ENCODE measurements at places on chromosomes 6 and 20.

DNA sequence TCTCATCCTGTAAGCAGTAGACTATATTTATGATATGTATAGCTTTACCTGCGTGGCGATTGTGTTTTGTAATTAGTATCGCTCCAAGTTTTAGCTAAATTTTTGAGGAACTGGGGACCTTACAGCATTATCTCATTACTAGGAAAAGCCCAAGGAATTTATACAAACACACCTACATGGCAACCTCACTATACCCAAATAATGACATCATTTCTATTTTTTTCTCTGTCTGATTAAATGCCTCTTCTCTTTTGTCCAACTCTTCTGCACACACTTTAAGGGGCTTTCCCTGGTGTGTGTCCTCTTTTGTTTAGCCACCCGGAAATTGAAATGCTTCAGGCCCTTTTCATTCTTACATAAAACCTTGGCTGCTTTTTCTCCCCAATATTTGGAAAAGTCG lies 82.9 kb upstream of the EXOC2 start:
- DNase-seq, result no peak

- no peak for DNase-seq
Observed at GRCh38 chr20:46709459-46710152, at the start of gene SLC2A10. Gene SLC2A10 (plus strand): TSS chr20:46709649. CDS start chr20:46709737, 88 bp downstream.

DNA sequence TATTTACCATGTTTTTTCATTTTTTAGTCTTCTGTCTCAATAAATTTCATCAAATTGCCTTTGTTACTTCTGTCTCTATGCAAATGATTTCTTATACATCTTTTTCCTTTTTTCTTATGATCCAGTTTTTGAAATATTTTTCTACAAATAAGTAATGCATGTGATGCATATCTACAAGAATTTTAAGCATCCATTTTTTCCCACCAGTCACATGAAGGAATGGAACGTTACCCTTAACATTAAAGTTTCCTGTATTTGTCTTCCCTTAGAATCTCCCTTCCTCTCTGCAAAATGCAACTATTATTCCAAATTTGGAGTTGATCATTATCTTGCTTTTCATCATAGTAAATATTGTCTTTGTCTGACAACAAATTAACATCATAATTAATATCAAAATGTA lies 35.5 kb downstream of the PSMB9 start:
- no peak for DNase-seq

GRCh38 chr6:100467129-100468015 lies 2.7 kb upstream of the SIM1 start:
- no peak for DNase-seq

GRCh38 chr20:51326201-51326819 lies 216.2 kb downstream of the NFATC2 start:
- DNase-seq, result peak; percentile 4

GRCh38 chr6:156698239-156699016 lies 78.8 kb upstream of the ARID1B start:
- no peak for DNase-seq

DNA sequence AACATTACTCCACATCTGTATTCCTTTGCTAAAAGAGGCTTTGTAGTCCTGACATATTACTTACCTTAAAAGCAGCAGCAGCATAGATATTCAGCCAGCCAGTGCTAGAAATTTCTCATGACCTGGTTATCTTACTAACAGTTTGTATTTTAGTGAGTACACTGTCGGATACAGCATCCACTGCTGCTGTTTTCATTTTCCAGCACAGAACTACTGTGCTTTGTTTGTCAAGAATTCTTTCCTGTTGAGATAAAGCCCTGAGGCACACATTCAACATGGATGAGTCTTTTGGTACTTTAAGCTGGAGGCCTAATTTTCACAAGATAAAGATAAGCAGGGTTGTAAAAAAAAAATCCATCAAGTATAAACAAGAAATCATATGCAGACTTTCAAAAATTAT lies 311.2 kb upstream of the OPRM1 start:
- no peak for DNase-seq

DNA sequence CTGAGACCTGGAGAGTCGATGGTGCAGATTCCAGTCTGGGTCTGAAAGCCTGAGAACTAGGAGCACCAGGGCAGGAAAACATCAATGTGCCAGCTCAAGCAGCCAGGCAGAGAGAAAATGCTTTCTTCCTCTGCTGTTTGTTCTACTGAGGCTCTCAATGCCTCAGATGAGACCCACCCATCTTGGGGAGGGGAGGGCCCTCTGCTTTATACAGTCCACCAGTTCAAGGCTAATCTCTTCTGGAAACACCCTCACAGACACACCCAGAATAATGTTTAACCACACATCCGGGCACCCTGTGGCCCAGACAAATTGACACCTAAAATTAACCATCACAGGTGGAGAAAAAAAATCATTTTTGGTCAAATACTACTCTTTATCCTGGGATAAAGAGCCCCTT lies 89.3 kb upstream of the SLC22A23 start:
- DNase-seq, result no peak

GRCh38 chr20:33685328-33686099 lies 671 bp downstream of the E2F1 start:
- no peak for DNase-seq

- no peak for DNase-seq
Observed at GRCh38 chr20:60591172-60591799, 633.1 kb downstream of the CDH26 start.

GRCh38 chr6:101770116-101770515 lies 376.6 kb downstream of the GRIK2 start:
- no peak for DNase-seq

DNA sequence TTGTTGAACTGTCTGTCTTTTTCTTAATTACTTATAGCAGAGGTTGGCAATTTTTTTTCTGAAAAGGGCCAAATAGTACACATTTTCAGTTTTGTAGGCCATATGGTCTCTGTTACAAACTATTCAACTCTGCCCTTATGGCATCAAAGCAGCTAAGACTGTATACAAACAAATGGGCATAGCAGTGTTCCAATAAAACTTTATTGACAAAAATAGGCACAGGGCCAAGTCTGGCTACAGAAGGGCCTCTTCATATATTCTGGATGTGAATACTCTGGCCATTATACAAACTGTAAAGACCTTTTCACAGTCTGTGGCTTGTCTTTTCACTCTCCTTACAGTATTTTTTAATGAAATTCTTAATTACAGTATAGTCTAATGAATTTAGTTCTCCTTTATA lies 132.1 kb downstream of the PREX1 start:
- no peak for DNase-seq

- DNase-seq, result no peak
Observed at GRCh38 chr6:56685102-56685733, 42.5 kb upstream of the DST start.

- no peak for DNase-seq
Observed at GRCh38 chr6:43469947-43470346, 7.4 kb upstream of the TJAP1 start.

GRCh38 chr6:46772762-46773161 lies 20.4 kb upstream of the MEP1A start:
- no peak for DNase-seq

- no peak for DNase-seq
Observed at GRCh38 chr20:25324412-25324811, 66.2 kb downstream of the ABHD12 start.

- no peak for DNase-seq
Observed at GRCh38 chr6:106974336-106974998, at the start of gene CD24. Gene CD24 (minus strand): TSS chr6:106974729. CDS start chr6:106974646, 83 bp downstream.

DNA sequence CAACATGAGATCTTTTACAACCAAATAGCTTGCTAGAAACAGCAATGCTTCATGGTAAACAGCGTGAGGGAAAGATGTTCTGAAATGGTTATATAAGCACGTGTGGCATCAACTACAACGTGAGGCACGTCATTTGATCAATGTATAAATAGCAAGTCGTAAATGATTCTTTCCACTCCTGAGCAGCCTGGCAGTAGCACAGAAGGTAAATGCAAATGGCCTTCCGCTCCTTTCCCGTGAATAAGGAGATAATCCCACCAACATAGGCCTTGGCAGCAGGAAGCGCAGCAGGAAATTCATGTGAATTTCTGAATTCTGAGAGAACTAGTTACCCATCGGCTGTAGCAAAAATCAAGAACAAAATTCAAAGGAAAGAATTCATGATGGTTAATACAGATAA lies 17.0 kb downstream of the RPS6KA2 start:
- no peak for DNase-seq

GRCh38 chr6:139597087-139597763 lies 222.8 kb upstream of the CITED2 start:
- no peak for DNase-seq

GRCh38 chr6:32868257-32868788 lies 14.3 kb downstream of the PSMB9 start:
- DNase-seq, result peak; percentile 74

DNA sequence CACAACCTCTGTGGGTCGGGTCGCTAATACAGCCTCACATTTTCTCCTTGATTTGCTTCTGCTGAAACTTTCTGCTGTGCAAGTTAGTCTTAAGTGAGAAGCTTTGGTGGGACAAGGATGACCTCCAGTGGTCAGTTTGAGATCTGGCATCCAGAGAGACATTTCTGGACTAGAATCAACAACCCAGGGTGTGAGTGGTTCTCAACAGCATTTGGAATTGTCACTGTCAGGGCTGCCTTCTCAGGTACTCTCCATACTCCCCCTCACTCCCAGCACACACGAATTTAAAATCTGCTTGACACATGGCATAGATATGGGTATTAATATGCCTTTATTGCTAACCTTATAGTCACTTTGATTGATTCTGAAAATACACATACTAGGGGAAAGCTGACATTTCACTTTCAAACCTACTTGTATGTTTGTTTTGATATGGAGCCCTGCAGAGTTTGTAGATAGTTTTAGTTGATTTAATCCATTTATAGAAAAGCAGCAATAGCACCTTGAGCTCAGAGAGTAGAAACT lies 13.2 kb downstream of the OTOR start:
- no peak for DNase-seq

DNA sequence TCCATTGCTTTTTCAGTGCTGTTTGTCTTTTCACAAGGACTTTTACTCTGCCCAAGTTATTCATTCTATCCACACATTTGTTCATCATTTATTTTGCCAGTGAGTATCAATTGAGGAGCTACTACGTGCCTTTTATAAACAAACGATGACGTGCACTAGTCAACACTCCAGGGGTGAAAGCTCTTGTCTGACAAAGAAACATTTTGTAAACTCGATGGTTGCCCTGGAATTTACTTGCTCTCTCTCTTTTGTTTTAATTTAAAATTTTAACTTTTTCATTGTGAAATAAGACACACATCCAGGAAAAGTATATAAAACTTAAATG lies 8.3 kb upstream of the MRPS18A start:
- DNase-seq, result no peak

DNA sequence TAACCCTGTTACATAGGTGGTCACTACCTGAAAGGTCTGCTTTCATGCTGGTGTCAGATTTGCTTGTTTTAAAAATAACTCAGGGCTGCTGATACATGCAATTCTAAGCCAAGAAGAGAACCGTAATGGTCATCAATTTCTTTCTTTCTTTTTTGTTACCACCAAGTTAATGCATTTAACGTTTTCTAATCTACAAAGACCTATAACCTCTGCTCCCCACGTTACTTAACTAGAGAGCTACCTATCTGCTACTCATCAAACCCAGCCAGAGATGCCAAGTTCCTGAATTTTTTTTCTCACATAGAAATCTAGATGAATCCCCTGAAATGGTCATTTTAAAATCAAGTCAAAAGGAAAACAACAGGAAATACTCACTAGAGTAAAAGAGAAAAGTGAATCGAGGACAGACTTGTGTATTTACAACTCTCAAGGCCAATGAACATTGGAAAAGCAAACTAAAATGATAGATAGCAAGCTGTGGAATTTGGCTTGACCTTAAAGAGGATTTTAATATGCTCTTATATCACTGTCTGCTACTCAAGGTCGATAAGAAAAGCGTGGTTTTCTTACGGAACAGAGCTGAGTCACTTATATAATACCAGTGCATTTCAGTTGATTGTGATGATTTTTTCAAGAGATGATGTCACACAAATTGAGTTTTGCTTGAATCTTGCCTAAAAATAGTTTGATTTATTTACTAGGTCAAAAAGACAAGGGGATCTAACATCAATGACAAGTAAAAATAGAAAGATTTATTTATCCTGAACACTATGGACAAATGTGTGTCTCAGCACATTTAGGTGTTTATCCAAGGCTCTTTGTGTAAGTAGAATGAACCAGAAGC lies 67.9 kb downstream of the SGK1 start:
- no peak for DNase-seq

DNA sequence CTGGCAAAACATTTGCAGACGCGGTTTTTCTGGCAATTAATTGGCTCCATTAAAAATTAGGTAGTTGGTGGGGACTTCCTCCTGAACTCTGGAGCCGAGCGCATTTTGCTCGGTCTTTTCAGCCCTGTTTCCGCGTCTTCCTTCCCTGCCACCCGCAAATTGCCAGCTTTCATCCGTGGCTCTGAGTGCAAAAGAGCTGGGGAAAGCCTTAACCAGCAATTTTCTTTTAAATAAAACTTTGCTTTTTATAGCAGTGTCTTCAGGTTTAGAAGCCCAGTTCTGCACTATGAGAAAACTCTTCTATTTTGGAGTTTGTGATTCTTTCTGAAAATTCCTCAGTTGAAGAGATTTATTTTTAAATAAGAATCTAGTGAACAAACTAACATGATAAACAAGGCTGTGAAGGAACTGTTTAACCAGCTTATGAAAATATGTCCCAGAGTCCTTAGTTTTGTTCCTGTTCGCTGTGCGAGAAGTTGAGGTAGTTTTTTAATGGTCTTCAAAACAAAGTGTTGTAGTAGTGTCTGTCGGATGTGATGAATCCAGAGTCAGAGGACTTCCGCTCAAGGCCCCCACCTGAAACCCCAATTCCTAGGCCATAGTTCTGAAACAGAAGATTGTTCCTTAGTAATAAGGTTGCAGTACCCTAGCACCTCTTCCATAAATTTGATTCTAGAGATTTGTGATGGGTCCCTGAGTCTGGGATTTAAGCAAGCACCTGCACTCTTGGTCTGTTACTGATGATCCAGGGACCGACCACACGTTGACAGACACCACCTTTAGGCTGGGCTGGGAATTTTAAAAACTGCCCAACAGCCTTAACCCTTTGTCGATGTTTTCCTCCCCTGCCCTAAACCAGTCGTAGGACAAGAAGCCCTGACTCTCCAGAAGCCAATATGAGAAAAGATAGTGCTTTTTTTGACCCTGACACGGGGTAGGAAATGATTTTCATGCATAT lies 950 bp downstream of the KCTD20 start:
- DNase-seq, result no peak

- DNase-seq, result no peak
Observed at GRCh38 chr6:166076625-166077024, 91.0 kb downstream of the TBXT start.

GRCh38 chr6:167479901-167480648 lies 155.2 kb downstream of the TTLL2 start:
- no peak for DNase-seq

GRCh38 chr6:69937402-69938136 lies 71.2 kb downstream of the COL19A1 start:
- no peak for DNase-seq

DNA sequence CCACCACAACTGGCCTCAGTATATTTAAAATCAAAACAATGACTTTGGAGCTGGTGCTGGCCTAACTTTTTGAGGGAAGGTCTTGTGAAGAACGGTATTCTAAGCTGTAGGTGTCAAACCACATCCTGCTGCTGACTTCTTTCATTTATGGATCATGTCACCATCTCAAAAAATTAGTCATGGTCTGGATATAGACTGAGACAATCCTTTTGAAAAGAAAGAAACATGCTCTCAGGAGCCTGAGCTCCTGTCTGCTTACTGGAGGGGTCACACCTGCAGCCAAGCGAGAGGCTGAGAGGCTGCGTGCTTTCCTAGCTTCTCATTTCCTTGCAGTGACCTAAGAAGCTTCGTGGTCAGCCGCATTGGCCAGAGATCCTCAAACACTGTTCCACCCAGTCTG lies 55.2 kb downstream of the TIAM2 start:
- no peak for DNase-seq

Data from activated CD8-positive, alpha-beta memory T cell treated with anti-CD3 and anti-CD28 coated beads for 4 hours (primary cell).